ENCODE measurements at places on chromosomes 11 and 22.
A peak's percentile ranks its signal among the peaks of the same experiment; 100 is the strongest.

DNA sequence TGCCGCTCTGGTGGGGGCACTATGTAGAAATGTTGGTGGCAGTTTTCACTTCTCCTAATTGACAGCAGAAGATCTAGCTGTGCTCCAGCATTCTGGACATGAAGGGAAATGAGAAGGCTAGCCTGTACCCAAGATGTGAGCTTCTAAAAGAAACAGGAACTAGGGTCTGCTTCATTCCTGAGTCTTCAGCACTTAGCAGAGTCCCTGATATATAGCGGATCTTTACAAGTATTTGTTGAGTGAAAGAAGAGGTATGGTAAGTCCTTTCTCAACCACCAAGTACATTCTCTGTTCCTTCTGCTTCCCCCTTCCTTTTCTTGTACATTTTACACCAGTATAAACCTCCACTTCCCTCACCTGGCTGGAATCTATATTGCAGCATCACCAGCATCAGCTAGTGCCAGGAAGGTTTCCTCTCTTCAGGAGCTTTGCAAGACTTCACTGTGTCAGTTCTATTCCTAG lies 408.3 kb upstream of the CADM1 start:
- DNase-seq: peak; percentile 20

- DNase-seq: no peak
Measured at GRCh38 chr11:64823568-64824119, 13.3 kb upstream of the MEN1 start.

GRCh38 chr11:60069450-60069849 lies 13.0 kb downstream of the MS4A3 start:
- DNase-seq: no peak

- DNase-seq: no peak
Measured at GRCh38 chr11:63767565-63768236, 874 bp downstream of the ZFTA start.

GRCh38 chr11:128687321-128687720 lies 6.6 kb upstream of the FLI1 start:
- no peak for DNase-seq

DNA sequence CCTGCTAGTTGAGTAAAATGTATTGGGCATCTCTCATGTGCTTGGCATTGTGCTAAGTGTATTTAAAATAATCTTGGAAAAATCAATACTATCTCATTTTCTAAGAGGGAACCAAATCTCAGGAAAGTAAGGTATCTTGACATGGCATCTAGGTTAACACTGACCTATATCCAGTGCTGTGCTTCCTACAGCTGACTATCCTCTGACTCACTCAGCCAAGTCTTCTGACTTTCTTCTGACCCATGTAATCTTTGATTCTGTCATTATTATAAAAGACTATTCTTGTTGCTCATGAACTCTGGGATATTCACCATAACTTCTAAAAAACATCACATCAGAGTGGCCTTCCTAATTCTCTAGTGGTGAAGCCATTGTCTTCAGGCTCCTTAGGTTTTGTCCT lies 304.1 kb upstream of the TENM4 start:
- DNase-seq: no peak

- DNase-seq: no peak
Measured at GRCh38 chr22:46587061-46587460, 33.1 kb upstream of the GRAMD4 start.

- no peak for DNase-seq
Measured at GRCh38 chr11:128962896-128963295, 20.2 kb upstream of the TP53AIP1 start.

- no peak for DNase-seq
Measured at GRCh38 chr22:37298748-37299495, 16.6 kb downstream of the CYTH4 start.

DNA sequence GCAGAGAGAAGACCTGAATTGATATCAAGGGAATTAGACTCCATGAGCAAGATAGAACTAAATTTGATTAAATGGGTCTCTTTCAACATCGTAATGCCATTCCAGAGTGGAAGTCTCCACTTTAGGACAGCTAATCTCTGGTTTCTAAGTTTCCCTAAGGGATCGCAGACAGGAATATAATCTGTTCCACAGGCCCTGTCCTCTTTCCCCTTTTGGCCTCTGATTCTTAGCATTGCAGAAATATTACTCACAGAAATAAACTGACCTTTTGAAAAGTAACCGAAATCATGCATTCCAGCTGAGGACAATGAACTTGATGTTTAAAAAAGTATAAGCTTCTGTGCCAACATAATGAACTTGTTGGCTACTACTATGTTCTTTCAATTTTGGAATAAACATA lies 227.8 kb downstream of the ETS1 start:
- no peak for DNase-seq

DNA sequence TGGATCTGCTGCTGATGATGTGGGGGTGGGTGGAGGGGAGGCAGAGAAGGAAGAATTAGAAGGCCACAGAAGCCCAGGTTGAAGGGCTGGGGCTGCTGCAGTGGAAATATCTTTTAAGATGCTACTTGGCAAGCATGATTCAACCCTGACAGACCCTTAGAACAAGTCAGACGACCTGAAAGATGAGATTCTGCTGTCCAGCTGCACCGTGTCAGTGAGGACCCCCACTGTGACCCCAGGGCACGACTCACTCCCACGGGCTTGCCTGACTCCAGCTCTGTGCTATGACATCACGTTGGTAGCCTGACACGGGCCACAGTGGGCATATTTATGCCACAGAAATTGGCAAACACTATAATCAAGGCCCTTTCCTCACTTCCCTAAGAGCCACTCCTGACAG lies 36.0 kb downstream of the LRFN4 start:
- DNase-seq: no peak

DNA sequence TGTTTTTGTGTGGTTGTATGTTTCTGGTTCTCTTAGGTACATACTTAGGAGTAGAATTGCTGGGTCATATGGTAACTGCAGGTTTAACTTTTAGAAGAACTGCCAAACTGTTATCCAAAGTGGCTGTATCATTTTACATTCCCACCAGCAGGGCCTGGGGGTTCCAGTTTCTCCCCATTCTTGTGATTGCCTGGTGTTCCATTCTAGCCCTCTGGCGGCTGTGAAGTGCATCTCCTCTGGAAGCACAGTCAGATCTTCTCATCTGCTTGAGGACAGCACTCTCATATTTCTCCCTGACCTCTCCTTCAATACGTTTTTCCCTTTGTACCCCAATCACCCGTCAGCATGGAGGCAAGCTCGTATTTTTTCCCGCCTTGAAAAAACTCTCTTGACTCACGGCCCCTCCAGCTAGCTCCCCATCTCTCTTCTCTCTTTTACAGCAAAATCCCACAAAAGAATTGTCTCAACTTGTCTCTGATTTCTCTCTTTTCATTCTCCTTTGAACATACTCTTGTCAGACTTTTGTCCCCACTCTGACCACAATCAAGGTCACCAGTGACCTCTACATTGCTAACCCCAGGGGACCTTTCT lies 56.8 kb upstream of the THY1 start:
- no peak for DNase-seq

DNA sequence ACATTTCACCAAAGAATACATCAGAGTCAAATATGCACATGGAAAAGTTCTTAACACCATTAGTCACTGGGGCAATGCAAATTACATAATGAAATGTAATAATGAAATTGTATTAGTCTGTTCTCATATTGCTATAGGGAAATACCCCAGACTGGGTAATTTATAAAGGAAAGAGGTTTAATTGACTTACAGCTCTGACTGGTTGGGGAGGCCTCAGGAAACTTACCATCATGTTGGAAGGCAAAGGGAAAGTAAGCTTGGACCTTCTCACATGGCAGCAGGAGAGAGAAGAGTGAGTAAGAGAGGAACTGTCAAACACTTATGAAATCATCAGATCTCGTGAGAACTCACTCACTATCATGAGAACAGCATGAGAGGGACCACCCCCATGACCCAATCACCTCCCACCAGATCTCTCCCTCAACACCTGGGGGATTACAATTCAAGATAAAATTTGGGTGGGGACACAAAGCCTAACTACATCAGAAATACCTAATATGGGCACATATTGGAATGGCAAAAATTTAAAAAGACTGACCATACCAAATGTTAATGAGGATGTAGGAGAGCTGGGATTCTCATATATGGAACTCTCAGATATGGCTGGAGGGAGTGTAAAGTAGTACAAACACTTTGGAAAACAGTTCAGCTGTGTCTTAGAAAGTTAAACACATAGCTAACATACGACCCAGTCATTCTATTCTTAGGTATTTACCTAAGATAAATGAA lies 65.1 kb upstream of the CD44 start:
- DNase-seq: no peak

DNA sequence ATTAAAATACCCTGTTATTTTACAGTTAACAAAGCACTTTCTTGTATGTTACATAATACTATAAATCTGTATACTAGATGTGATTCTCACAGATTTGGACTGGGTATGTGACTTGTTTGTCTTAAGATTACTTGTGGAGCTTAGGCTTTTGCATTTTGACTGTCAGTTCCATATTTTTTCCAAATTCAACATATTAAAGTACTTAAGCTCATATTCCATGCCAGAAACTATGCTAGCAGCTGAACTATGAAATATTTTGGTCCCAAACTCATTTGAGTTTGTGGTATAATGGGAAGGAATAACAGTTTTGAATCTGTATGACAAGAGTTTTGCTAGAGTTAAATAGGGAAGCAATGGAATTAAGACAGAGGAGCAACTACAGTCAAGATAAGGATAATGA lies 841.4 kb downstream of the JRKL start:
- DNase-seq: no peak

DNA sequence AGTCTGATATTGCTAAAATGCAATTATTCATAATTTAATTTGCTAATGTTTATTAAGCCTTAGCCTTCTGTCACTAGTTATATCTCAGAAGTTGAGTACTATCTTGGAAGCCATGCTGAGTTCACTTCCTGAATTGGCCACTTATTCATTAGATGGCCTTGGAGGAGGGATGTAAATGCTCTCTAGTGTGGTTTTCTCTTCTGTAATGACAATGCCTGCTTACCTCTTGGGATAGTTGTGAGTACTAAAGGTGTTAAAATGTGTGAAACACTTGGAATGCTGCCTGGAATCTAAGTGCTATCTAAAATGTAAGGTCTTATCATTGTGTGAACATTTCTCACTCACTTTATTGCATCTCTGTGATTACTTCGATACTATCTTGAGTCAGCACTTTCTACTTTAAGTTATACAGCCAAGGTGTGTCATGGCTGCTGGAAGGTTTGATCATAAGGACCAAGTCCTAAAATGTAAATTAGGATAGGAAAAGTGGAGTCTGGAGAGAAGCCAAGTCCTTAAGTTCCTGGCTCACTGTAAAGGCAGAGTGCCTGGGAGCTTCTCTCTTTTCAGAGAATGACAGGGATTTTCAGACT lies 12.4 kb downstream of the GLYATL2 start:
- no peak for DNase-seq

DNA sequence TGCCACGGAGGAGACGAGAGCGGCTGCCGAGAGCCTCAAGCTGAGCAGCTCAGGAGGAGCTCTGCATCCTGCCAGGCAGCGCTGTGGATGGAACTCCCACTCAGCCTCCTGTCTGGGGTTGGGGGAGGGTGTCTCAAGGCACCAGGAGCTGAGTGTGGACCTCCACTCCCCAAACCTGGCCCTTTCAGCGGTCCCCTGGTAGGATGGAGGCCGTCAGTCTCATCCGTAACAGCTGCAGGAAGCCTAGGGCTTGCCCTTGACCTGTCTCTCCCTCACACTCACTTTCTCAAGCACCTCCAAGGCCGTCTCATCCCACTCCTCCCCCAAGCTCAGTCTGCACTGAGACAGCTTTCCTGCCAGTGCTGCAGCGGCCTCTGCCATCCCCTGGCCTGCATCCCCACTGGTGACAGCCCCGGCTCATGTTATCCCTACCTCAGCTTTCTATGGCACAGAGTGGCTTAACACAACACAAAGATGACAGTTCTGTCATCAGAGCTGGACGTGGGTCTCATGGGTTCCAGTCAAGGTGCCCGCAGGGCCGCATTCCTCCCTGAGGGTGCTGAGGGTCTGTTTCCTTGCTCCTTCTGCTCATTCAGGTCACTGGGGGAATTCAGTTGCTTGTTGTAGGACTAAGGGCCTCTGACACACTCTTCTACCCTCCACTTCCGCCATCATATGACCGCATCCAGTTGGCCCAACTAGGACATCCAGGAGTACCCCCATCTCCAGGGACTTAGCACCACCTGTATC lies 341.9 kb upstream of the B3GAT1 start:
- no peak for DNase-seq

- DNase-seq: no peak
Measured at GRCh38 chr11:120900643-120901042, 123.3 kb upstream of the TBCEL start.

GRCh38 chr11:102307727-102308038 lies 9.6 kb upstream of the BIRC3 start:
- no peak for DNase-seq

DNA sequence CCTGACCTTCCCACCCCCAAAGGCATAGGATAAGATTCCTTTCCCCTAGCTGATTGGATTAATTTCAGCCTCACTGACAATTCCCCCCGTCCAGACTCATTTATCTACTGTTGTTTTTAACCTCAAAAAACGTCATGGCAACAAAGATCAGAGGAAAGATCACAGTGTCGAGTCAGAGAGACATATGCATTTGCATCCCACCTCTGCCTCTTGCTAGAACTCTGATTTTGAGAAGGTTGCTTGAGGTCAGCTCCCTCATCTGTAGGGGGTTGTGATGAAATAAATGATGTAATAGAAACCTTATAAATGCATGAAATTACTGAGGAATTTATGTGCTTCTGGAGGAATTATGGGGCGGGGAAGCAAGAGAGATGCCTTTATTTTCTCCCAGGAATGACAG lies 53.3 kb upstream of the SYN3 start:
- DNase-seq: no peak

DNA sequence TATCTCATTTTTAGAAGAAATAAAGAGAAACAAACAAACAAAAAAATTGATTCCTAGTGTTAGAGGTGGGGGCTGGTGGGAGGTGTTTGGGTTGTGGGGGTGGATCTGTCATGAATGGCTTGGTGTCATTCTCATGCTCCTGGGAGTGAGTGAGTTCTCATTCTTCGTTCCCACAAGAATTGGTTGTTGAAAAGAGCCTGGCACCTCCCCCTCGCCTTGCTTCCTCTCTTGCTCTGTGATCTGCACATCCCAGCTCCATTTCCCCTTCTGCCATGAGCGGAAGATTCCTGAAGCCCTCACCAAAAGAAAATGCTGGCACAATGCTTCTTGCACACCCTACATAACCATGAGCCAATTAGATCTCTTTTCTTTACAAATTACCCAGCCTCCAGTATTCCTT lies 277.8 kb downstream of the ST3GAL4 start:
- no peak for DNase-seq

GRCh38 chr22:30605449-30606110 lies 1.4 kb upstream of the TCN2 start:
- peak; percentile 25 for DNase-seq

Data from hippocampal formation (tissue), 2 donors.